Stimulated activated CD8-positive, alpha-beta memory T cell treated with anti-CD3 and anti-CD28 coated beads, Interleukin-4, amount 100 ng/mL, for 1 hour (primary cell): ENCODE measurements at places on chromosomes 5 and 9.

GRCh38 chr5:168766426-168766700, 187.2 kb upstream of the PANK3 start:
- no peak for DNase-seq

- no peak for DNase-seq
Observed at GRCh38 chr9:136511670-136512592, 29.1 kb upstream of the SEC16A start.

DNA sequence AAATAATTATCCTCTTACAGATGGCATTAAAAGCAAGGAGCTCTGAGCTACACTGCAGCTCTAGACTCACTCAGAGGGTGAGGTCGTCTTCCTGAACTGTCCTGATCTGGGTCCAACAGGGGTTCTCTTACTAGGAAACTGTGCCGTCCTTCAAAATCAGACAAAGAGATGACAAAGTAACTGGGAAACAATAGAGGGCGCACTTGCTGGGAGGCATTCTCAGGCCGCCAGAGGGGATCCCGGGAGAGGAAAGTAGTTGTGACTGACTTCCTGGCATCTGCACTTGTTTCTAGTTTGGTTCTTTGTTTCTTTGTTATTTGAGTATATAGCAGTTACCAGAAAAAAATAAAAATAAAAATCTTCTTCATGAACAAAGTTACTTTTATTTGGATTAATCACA, 142.9 kb upstream of the MSX2 start:
- no peak for DNase-seq

DNA sequence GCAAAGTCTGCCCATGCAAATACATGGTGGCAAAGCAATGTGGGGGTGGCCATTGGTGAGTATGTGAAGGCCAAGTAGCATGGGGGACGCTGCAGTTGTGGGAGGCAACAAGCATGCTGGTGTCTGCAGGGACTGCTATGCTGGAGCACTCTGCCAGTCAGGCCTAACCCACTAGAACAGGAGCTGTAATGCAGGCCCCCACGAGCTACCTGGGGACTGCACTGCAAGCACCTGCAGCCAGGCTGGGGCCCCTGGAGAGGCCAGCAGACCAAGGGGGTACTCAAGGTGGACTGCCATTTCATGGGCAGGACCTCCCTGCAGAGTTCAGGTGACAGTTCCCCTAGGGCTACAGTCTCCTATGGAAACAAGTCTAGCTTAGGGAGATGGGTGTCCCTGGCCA, 183.8 kb upstream of the PDE4D start:
- DNase-seq = no peak

DNA sequence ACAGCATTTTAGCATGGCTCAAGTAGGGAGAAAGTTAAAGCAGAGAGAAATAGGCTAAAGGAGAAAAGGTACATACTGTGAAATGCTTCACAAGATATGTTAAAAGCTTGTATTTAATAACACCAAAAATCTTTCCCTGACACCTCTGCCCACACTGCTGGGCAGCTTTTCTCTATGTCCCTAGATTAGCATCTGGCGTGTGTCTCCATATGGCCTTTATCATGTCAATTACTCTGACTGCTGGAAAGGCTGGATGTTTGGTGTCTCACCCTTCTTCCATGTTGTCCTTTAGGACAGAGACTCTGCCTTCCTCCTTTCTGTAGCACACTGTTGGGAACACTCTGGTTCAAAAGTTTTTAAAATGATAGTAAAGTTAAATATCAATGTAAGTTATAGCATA, 122.5 kb downstream of the OXCT1 start:
- no peak for DNase-seq

DNA sequence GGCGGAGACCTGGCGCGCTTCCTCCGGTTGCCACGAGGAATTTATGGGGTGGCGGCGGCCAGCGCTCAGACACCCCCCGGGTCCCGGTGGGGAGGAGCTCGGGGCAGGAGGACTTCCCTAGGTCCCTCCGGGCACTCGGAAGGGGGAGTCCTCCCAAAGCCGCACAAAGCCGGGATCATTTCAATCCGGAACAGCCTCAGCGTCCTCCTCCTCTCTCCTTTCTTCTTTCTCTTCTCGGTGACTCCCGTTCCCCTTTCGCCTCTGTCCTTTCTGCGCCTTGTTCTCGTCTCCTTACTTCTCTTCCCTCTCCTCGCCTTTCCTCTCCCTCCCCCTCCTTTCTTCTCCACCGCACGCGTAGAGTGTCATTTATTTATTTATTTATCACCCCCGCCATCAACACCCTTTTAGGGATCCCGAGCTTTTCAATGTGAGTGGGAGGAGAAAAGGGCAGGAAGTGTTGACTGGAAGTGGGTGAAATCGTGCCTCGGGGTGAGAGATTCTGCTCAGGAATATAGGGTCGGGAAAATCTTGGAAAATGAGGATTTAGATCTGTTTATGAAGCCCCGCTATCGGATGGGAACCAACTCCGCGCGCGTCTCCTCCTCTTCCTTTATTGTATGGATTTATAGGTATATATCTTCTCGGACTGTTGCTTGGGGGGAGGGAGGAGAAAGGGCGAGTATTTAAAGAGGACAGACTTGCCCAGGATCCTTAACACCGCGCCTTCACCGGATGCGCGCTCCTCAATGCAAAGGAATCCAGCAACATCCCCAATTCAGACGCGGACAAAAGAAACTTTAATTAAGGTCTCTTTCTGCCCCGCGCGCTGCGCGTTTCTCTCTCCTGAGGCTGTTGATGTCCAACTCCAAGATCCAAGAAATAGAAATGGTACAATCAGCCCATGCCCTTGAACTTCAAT, 2.0 kb upstream of the ZNF462 start:
- no peak for DNase-seq
